ENCODE measurements at places on chromosomes 13 and 19.

- H3K36me3 ChIP-seq, result no peaks in the 10 kb centered on the region
- no peaks in the 10 kb centered on the region for H3K27me3 ChIP-seq
- no peak overlapping the region for H3K27ac ChIP-seq
Measured at GRCh38 chr13:111876506-111876905, 190.4 kb upstream of the SOX1 start.

DNA sequence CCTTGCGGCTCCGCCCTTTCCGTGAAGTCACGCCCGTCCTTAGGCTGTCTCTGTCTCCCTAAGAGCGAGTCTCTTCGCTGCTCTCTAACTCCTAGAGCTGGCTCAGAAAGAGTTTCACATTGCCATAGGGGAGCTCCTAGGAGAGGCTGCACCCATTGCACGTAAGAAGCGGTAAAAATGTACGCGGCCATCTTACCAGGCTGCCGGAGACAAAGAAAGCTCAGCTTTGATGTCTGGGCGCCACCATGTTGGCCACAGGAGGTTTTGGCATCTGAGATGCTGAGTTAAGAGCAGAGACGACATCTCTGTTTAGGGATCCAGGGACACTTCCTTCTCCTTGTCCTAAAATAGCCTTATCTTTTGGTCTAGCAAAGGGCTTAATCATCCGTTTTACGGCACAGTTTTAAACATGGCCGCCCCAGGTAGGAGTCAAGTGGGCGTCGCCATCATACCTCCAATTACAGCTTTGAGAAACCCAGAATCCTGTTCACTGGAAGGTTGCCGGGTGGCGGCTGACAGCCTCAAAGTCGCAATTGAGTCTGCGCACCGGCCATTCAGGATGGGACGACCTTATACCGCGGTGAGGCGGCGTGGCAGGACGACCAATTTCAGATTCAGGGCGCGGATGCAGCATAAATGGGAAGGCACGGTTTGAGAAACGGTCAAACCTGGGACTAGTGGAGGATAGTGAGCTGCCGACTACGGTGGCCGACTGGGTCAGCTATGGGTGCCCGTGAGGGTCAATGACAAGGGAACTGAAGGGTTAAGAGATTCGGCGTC is at the start of gene ZNF793:
ZNF793 (plus strand) TSS at position 553 of the 780 bp plus-strand sequence. CDS start 16,501 bp downstream, outside the sequence.
- H3K27me3 ChIP-seq, result no peaks in the 10 kb centered on the region
- peak within 1 kb of the TSS; percentile 93 for H3K27ac ChIP-seq
- H3K4me3 ChIP-seq, result peak within 1 kb of the TSS; percentile 82

DNA sequence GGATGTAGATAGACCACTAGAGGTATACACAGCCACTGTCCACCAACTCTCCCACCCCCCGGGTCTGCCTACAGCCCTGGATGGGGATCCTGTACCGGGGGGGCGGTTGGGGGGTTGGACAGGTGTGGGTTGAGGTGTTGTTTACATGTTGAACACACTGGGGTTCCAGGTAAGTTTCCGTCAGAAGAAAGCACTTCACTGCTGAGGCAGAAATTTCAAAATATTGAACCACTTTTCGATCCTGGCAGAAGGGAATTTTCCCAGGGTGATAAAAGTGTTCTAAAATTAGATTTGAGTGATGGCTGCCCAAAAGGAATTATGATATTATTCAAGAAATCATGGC is 6.6 kb upstream of the CEACAM16 start:
- H3K27me3 ChIP-seq, result no peaks in the 10 kb centered on the region
- no peak for DNase-seq
- H3K4me3 ChIP-seq, result peak overlapping the region; percentile 36
- peaks cover 14% of the 10 kb centered on the region for H3K4me1 ChIP-seq
- H3K36me3 ChIP-seq, result no peaks in the 10 kb centered on the region
- H3K27ac ChIP-seq, result peak overlapping the region; percentile 76

DNA sequence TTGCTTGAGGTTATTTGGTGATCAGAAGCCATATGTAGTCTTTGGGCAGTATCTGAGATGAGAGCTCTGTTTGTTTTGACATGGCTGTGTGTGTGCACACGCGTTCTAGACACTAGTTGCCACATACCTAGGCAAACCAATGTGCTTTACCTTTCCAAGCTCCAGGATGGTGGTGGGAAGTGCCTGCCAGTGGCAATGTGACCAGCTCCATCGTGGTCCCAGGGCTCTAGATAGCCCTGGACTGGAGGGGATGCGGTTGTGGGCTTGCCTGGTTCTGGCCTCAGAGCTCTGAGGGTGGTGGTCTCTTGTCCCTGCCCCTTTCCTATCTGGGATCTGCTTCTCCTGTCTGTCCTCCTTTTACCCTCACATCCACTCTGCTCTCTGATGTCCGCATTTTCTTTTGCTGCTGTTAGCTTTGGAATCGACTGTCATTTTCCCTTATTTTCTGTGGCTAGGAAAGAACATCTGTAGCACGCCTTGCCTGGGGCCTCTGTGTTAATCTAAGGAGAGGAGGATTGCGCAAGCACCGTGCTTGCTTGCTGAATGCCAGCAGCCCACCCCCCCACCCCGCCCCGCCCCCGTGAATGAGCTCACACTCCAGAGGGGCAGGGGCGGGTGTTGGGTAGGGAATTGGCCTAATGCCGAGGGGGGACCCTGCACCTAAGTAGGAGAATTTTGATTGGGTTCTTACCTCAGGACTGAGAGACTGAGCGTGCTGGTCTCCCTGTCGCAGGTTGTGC is 89.5 kb downstream of the ARHGEF7 start:
- no peaks in the 10 kb centered on the region for H3K27me3 ChIP-seq
- H3K4me1 ChIP-seq, result peaks cover 17% of the 10 kb centered on the region
- H3K27ac ChIP-seq, result no peak overlapping the region
- peaks cover 12% of the 10 kb centered on the region for H3K36me3 ChIP-seq
- DNase-seq, result no peak

DNA sequence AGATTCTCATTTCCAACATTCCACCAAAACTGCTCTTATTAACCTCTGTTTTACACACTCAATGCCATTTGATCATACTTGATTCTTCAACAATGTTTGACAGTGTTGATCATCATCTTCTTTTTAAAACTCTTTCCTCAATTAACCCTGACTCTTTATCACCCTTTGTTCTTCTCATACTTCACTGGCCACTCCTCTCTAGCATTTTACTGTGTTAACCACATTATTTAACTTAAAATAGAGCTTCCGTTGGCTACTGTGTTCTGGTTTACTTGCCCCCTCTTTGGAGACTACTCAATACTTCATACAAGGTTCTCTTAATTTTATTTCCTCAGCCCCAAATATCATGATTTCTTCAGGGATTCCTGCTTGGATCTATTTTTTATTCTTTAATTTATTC is 121.1 kb upstream of the SPRY2 start:
- DNase-seq, result no peak
- H3K27me3 ChIP-seq, result no peaks in the 10 kb centered on the region
- no peaks in the 10 kb centered on the region for H3K4me1 ChIP-seq
- H3K4me3 ChIP-seq, result no peak overlapping the region
- H3K36me3 ChIP-seq, result no peaks in the 10 kb centered on the region
- H3K27ac ChIP-seq, result no peak overlapping the region

DNA sequence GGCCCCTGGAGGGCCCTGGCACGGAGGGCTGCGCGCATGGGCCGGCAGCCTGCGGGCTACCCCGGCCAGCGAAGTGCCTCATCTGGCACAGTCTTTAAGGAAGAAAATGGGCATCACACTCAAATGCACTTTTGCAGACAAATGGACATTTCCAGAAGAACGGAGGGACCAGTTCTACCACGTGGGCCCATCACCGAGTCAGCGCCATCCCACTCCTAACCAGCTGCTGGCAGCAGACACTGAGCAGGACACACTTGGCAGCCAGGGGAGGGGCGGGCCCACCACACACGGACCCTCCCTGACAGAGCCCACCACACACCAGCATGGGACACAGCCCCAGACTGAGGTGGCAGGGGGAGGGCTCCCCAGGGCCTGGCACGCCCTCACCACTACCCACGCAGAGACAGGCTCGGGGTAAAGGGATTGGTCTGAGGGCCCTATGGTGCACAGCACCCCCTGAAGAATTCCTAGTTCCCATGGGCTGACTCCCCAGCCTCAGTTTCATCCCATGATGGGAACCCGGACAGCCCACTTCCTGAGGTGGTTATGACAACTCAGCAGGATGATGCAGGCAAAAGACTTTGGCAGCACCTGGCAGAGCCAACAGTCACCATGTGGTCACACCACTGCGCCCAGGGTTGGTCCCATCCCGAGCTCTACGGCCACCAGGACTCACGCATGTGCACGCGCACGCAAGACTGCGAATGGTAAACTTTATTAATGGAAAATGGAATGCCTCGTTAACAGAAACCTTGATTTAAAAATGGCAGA is 18.7 kb upstream of the TINCR start:
- H3K36me3 ChIP-seq, result peaks cover 46% of the 10 kb centered on the region
- no peak overlapping the region for H3K4me3 ChIP-seq
- H3K27me3 ChIP-seq, result no peaks in the 10 kb centered on the region
- H3K27ac ChIP-seq, result no peak overlapping the region
- DNase-seq, result no peak

GRCh38 chr13:65940720-65941119 is 1289.4 kb downstream of the PCDH9 start:
- H3K4me3 ChIP-seq, result no peak overlapping the region
- H3K27me3 ChIP-seq, result no peaks in the 10 kb centered on the region
- no peaks in the 10 kb centered on the region for H3K36me3 ChIP-seq
- no peak for DNase-seq
- H3K4me1 ChIP-seq, result no peaks in the 10 kb centered on the region

- no peaks in the 10 kb centered on the region for H3K4me1 ChIP-seq
- H3K4me3 ChIP-seq, result no peak overlapping the region
- DNase-seq, result no peak
- no peaks in the 10 kb centered on the region for H3K27me3 ChIP-seq
- no peaks in the 10 kb centered on the region for H3K36me3 ChIP-seq
Measured at GRCh38 chr13:47216176-47216822, 319.4 kb upstream of the HTR2A start.

GRCh38 chr13:106152047-106152446 is 383.4 kb downstream of the EFNB2 start:
- H3K27ac ChIP-seq, result no peak overlapping the region
- H3K27me3 ChIP-seq, result no peaks in the 10 kb centered on the region
- H3K36me3 ChIP-seq, result no peaks in the 10 kb centered on the region

GRCh38 chr19:7657131-7657751 is 11.6 kb upstream of the RETN start:
- no peaks in the 10 kb centered on the region for H3K27me3 ChIP-seq
- peaks cover 7% of the 10 kb centered on the region for H3K4me1 ChIP-seq
- DNase-seq, result no peak
- no peak overlapping the region for H3K27ac ChIP-seq

DNA sequence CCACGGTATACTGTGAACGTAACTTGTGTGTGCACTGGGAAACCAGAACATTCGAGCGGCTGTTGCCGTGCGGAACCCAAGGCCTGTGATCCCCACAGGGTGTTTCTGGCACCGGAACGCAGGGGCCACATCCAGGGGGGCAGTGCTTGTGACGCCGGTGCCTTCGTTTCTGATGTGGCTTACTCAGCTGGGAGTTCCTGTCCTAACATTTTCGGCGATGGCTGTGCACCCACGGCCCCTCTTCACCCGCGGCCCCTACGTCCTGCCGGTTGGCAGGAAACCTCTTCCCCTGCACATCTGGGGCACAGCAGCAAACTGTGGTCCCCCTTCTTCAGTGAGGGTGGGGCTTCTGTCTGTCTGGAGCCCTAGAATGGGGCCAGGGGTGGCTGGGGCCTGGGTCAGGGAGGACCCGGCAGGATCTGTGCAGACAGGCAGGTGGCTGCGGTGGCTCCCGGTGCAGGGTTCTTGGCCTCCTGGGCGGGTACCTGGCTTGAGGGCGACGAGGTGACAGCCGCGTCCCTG is 26.2 kb downstream of the CSNK1G2 start:
- DNase-seq, result no peak
- H3K4me3 ChIP-seq, result peak overlapping the region; percentile 8
- no peaks in the 10 kb centered on the region for H3K27me3 ChIP-seq
- no peak overlapping the region for H3K27ac ChIP-seq
- H3K36me3 ChIP-seq, result peaks cover 30% of the 10 kb centered on the region

GRCh38 chr19:7552781-7553180 is 17.3 kb downstream of the PNPLA6 start:
- no peaks in the 10 kb centered on the region for H3K27me3 ChIP-seq
- no peak overlapping the region for H3K27ac ChIP-seq
- no peaks in the 10 kb centered on the region for H3K4me1 ChIP-seq
- H3K36me3 ChIP-seq, result peaks cover 49% of the 10 kb centered on the region
- no peak for DNase-seq

- H3K36me3 ChIP-seq, result peaks cover 17% of the 10 kb centered on the region
- no peaks in the 10 kb centered on the region for H3K27me3 ChIP-seq
- no peak overlapping the region for H3K27ac ChIP-seq
- H3K4me3 ChIP-seq, result no peak overlapping the region
- DNase-seq, result no peak
- H3K4me1 ChIP-seq, result peaks cover 29% of the 10 kb centered on the region
Measured at GRCh38 chr19:46783670-46784069, 4.7 kb downstream of the SLC1A5 start.

DNA sequence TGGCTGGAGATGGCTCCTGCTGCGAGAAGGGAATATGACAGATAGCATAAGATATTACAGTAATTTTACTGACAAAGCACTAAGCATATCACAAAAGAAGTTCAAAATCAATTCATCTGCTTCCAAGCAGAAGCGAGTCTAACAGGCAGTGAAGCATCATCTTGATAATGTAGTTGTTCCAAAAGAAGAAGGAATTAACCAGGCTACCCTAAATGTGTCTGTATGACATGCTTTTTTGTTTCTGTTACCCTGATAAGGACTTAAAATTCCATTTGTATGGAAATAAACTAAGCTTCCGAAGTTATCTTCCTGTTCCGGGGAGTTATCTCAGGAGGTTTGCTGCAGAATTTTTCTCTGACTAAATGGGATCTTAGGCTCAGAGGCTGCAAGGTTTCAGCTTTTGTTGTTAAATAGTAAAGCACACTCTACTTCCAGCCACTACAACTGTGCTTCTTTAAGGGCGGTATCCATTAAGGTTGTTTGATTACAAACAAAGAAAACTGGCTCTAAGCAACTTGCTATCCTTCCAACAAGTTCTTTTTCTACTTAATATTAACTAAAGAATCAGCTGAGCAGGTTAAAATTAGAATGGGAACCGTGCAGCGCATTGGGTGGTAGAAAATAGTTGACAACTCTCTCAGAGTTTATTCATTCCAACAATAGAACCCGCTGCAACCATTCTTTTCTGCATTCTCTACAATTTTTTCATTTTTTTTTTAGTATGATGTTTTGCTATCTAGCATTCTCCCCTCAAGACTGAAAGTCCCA is 607.3 kb downstream of the UQCRFS1 start:
- no peak for DNase-seq
- no peak overlapping the region for H3K27ac ChIP-seq

GRCh38 chr13:20891768-20892167 is 10.8 kb downstream of the XPO4 start:
- DNase-seq, result no peak
- no peak overlapping the region for H3K4me3 ChIP-seq
- no peaks in the 10 kb centered on the region for H3K4me1 ChIP-seq
- no peak overlapping the region for H3K27ac ChIP-seq
- no peaks in the 10 kb centered on the region for H3K27me3 ChIP-seq

GRCh38 chr13:42836930-42837690 is 55.7 kb downstream of the FAM216B start:
- no peaks in the 10 kb centered on the region for H3K27me3 ChIP-seq
- H3K36me3 ChIP-seq, result no peaks in the 10 kb centered on the region
- no peak overlapping the region for H3K27ac ChIP-seq
- H3K4me1 ChIP-seq, result no peaks in the 10 kb centered on the region

- no peaks in the 10 kb centered on the region for H3K4me1 ChIP-seq
- no peak for DNase-seq
- no peaks in the 10 kb centered on the region for H3K27me3 ChIP-seq
- no peak overlapping the region for H3K4me3 ChIP-seq
- no peak overlapping the region for H3K27ac ChIP-seq
- no peaks in the 10 kb centered on the region for H3K36me3 ChIP-seq
Measured at GRCh38 chr13:32881074-32881776, 135.0 kb upstream of the KL start.

GRCh38 chr19:45119582-45119981 is 26.6 kb downstream of the PPP1R37 start:
- peaks cover 16% of the 10 kb centered on the region for H3K4me1 ChIP-seq
- no peak overlapping the region for H3K4me3 ChIP-seq
- no peak for DNase-seq
- H3K27me3 ChIP-seq, result no peaks in the 10 kb centered on the region
